ENCODE measurements at places on chromosomes 2 and 18.

- H3K36me3 ChIP-seq, result no peaks in the 10 kb centered on the region
- no peak for DNase-seq
Measured at GRCh38 chr2:85951351-85952067, 62.7 kb upstream of the ST3GAL5 start.

- H3K36me3 ChIP-seq, result no peaks in the 10 kb centered on the region
- DNase-seq, result no peak
- H3K27ac ChIP-seq, result no peak overlapping the region
- no peak overlapping the region for H3K4me3 ChIP-seq
Measured at GRCh38 chr2:229701716-229702115, 12.6 kb downstream of the DNER start.

GRCh38 chr2:170817093-170818035, 677 bp downstream of the GAD1 start:
- H3K27me3 ChIP-seq, result peaks cover 8% of the 10 kb centered on the region
- no peaks in the 10 kb centered on the region for H3K4me1 ChIP-seq
- peak; percentile 15 for DNase-seq
- H3K27ac ChIP-seq, result no peak overlapping the region
- H3K4me3 ChIP-seq, result peak overlapping the region; percentile 29
- no peaks in the 10 kb centered on the region for H3K36me3 ChIP-seq

- H3K36me3 ChIP-seq, result no peaks in the 10 kb centered on the region
- no peaks in the 10 kb centered on the region for H3K4me1 ChIP-seq
- no peaks in the 10 kb centered on the region for H3K27me3 ChIP-seq
- H3K4me3 ChIP-seq, result no peak overlapping the region
Measured at GRCh38 chr2:179802051-179802882, 59.1 kb downstream of the ZNF385B start.
